ENCODE measurements at places on chromosomes 7 and 10. TPM values are rescaled to one million over a fixed set of nuclear protein-coding genes. Genes with fewer than 3 reads are reported as not detected.

The TMEM26 gene
- total RNA-seq, result 2.2 TPM

The HGF gene
- total RNA-seq, result 1.1 TPM

GRCh38 chr7:110531186-110531585 is 559.7 kb upstream of the LRRN3 start:
- DNase-seq, result no peak
- H3K4me3 ChIP-seq, result no peak overlapping the region
- H3K27ac ChIP-seq, result no peak overlapping the region
- no peaks in the 10 kb centered on the region for H3K4me1 ChIP-seq

DNA sequence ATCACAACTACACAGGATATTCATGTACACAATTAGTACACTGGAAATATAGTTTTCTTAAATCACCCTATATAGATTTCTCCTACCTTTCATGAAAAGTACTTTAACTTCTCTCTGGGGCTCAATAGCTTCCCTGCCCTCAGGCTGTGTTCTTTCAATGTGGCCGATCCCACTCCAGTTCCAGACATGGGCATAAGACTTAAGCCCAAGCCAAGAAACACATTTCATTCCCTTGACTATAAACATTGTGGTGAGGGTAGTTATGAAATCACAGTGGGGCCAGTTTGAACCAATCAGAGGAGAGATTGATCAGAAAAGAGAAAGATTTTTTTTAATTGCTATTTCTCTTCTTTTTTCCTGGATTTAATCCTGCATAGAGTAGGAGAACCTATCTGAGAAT is 904.6 kb upstream of the SORCS1 start:
- H3K4me3 ChIP-seq, result no peak overlapping the region
- no peaks in the 10 kb centered on the region for H3K27me3 ChIP-seq
- no peaks in the 10 kb centered on the region for H3K4me1 ChIP-seq
- DNase-seq, result no peak
- H3K27ac ChIP-seq, result no peak overlapping the region

- no peaks in the 10 kb centered on the region for H3K36me3 ChIP-seq
- H3K4me1 ChIP-seq, result no peaks in the 10 kb centered on the region
- H3K27ac ChIP-seq, result no peak overlapping the region
- DNase-seq, result no peak
- no peaks in the 10 kb centered on the region for H3K27me3 ChIP-seq
These were observed 675.8 kb downstream of the PCDH15 start for GRCh38 chr10:54125098-54125747.

- peaks cover 35% of the 10 kb centered on the region for H3K4me1 ChIP-seq
- H3K27ac ChIP-seq, result no peak overlapping the region
- no peaks in the 10 kb centered on the region for H3K36me3 ChIP-seq
- H3K4me3 ChIP-seq, result no peak overlapping the region
These were observed 39.1 kb downstream of the VOPP1 start for GRCh38 chr7:55533050-55533728.

The SUGCT gene
- 5.6 TPM for total RNA-seq

DNA sequence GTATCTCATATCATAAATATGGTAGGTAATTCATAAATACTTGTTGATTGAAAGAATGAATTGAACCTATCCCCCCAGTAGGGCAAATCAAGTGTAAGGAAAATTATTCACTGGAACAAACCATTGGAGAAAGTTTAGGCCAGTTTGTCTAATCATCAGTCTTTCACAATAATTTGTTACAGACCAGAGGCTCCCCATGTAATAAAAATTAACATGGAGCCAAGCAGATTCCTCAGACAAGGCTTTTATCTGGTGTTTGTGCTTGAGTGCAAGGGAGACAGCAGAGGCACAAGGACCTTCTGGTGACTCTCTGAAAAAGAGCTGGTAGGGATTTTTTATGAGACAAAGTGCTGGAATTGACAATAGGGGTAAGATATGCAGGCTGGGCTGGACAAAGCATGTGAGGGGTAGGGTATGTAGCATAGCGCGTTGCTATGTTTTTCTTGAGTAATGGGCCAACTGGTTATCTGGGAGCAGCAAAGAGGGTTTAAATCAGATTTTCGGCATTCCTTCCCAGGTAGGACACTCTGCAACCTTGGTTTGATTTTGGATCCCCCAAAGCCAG is 7.8 kb upstream of the PANK1 start:
- no peak overlapping the region for H3K4me3 ChIP-seq
- H3K36me3 ChIP-seq, result no peaks in the 10 kb centered on the region
- H3K27ac ChIP-seq, result no peak overlapping the region
- H3K4me1 ChIP-seq, result no peaks in the 10 kb centered on the region

GRCh38 chr7:108122181-108122580 is 8.0 kb downstream of the LAMB4 start:
- no peak for DNase-seq
- no peak overlapping the region for H3K27ac ChIP-seq
- H3K4me3 ChIP-seq, result no peak overlapping the region
- no peaks in the 10 kb centered on the region for H3K27me3 ChIP-seq
- H3K4me1 ChIP-seq, result no peaks in the 10 kb centered on the region

DNA sequence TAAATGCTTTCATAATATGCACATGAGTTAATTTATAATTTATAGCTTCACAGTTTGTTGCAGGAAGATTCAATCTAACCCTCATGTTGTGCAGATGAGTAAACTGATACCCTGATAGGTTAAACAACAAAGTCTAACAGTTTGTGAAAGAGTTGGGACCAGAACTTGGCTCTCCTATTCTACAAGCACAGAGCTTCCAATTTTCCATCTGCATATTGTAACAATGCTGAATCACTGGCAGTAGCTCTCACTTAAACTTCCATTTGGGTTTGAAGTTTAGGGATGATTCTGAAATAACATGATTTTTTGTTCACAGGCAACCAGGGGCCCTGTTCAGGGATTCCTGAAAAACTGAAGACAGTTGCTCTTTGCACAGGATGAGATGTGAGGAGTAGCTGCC is 179.3 kb downstream of the XPNPEP1 start:
- H3K4me3 ChIP-seq, result no peak overlapping the region
- no peaks in the 10 kb centered on the region for H3K27me3 ChIP-seq
- no peaks in the 10 kb centered on the region for H3K4me1 ChIP-seq
- DNase-seq, result no peak

The RBP4 gene
- 0.23 TPM for total RNA-seq

GRCh38 chr10:9294865-9295264 is 1240.4 kb downstream of the GATA3 start:
- H3K27me3 ChIP-seq, result no peaks in the 10 kb centered on the region
- no peak for DNase-seq
- H3K36me3 ChIP-seq, result no peaks in the 10 kb centered on the region
- no peak overlapping the region for H3K4me3 ChIP-seq
- H3K27ac ChIP-seq, result no peak overlapping the region

DNA sequence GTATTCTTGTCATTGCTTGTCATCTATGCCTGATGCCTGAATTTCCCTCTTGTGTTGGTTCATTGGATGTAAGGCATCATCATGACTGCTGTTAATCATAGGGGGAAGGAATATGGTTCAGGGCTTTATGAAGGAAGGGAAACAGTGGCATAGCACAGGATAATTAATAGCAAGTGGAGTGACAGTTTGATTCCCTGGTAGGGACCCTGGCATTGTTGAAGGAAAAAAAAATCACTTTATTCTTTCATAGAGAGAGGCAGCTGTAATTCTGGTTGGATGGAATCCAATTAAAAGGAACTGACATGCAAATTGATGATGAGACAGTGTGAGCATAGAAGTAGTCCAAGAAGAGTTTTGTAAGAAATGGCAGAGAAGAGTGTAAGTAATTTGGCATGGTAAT is 121.4 kb downstream of the AUTS2 start:
- H3K27ac ChIP-seq, result no peak overlapping the region
- H3K4me3 ChIP-seq, result no peak overlapping the region
- no peaks in the 10 kb centered on the region for H3K36me3 ChIP-seq
- H3K4me1 ChIP-seq, result no peaks in the 10 kb centered on the region
- H3K27me3 ChIP-seq, result no peaks in the 10 kb centered on the region

- H3K27ac ChIP-seq, result no peak overlapping the region
- no peak for DNase-seq
- peaks cover 35% of the 10 kb centered on the region for H3K4me1 ChIP-seq
- H3K27me3 ChIP-seq, result peaks cover 84% of the 10 kb centered on the region
- no peaks in the 10 kb centered on the region for H3K36me3 ChIP-seq
These were observed 1.1 kb downstream of the SFMBT2 start for GRCh38 chr10:7409732-7410168.

- H3K27me3 ChIP-seq, result no peaks in the 10 kb centered on the region
- H3K36me3 ChIP-seq, result no peaks in the 10 kb centered on the region
- H3K27ac ChIP-seq, result no peak overlapping the region
- no peak for DNase-seq
These were observed 569.8 kb downstream of the CALN1 start for GRCh38 chr7:71842381-71842780.

DNA sequence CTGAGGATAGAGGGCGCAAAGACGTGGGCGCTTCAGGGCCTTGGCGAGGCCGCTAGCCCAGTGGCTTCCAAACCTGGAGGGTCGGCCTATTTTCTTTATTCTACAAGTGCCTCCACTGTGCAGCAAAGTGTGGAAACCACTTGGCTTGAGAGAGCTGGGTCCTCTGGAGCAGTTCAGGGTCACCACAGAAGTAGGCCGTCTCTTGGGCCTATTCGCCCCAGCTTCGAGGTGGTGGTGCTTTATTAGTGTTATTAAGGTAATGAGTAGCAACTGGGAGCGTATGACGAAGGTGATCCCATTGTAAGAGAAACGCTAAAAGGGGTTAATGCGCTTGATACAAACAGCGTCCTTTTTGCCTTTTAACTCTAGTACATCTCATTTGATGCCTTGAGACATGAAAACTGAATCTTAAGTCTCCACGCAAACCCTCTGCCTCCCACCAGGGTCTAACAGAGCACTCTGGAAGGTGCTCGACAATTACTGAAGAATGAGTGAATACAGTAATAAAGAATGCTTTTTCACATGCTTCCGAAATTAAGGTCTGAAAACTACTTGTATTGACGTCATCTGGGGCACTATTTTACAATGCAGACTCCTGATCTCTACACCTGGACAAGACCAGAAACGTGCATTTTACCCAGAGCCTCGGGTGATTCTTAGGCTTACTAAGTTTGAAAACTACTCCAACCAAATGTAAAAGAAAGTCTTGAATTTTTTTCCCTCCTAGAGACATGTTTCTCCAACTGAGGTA is 647 bp upstream of the GSAP start:
- H3K4me3 ChIP-seq, result peak overlapping the region; percentile 64
- peaks cover 34% of the 10 kb centered on the region for H3K27me3 ChIP-seq
- no peak for DNase-seq

The OPN4 gene
- not detected for total RNA-seq

DNA sequence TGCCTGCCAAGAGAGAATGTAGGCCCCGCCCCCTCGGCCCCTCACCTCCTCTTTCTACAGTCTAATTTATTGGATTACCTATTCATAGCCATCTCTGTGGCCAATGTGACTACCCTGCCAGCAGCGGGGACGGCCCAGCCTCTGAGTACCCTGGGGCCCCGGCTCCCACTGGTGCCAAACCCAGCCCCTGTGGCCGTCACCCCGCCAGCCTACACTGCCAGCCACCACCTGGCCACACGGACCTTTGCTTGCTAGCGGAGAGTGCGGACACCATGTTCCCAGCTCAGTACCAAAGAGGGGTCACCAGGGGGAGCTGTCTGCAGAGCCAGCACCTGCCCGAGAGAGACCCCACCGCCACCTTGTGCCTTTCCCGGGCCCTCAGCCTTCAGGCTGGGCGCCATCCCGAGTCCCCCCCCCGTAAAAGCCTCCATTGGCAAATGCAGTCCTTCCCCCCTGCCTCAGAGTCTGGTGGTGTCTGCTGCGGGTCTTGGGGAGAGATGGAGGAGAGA is 511.1 kb downstream of the ZNF37A start:
- no peaks in the 10 kb centered on the region for H3K4me1 ChIP-seq
- H3K27me3 ChIP-seq, result no peaks in the 10 kb centered on the region
- H3K36me3 ChIP-seq, result no peaks in the 10 kb centered on the region
- peak; percentile 0 for DNase-seq

The PDE6C gene
- not detected for total RNA-seq

- peak overlapping the region; percentile 79 for H3K4me3 ChIP-seq
- H3K27ac ChIP-seq, result peak overlapping the region; percentile 88
- no peaks in the 10 kb centered on the region for H3K27me3 ChIP-seq
- peaks cover 12% of the 10 kb centered on the region for H3K4me1 ChIP-seq
- H3K36me3 ChIP-seq, result peaks cover 14% of the 10 kb centered on the region
These were observed 879 bp downstream of the NUDT5 start for GRCh38 chr10:12194752-12195271.

- H3K36me3 ChIP-seq, result peaks cover 5% of the 10 kb centered on the region
- no peaks in the 10 kb centered on the region for H3K27me3 ChIP-seq
- DNase-seq, result peak; percentile 5
- no peaks in the 10 kb centered on the region for H3K4me1 ChIP-seq
- no peak overlapping the region for H3K27ac ChIP-seq
These were observed 357.6 kb downstream of the DPP6 start for GRCh38 chr7:154409703-154410311.

GRCh38 chr7:129591868-129592267 is 19.7 kb upstream of the NRF1 start:
- H3K27ac ChIP-seq, result no peak overlapping the region
- H3K27me3 ChIP-seq, result no peaks in the 10 kb centered on the region
- peaks cover 6% of the 10 kb centered on the region for H3K4me1 ChIP-seq
- H3K4me3 ChIP-seq, result no peak overlapping the region
- no peak for DNase-seq

DNA sequence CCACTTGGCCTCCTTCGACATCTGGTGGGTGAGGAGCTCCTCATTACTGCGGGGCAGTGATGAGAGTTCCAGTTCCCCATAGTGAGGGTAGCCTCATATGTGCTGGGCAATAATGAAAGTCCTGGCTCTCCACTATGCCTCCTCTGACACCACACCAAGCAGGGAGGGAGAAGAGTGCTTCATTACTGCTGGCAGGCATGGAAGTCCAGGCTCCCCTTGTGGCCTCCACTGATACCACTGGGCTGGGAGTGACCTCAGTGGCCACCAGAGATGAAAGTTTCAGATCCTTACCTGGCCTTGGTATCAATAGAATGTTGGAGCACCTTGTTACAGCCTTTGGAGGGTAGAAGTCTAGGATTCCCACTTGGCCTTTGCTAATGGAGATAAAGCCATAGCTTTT is 6.5 kb downstream of the DUS4L start:
- no peak overlapping the region for H3K27ac ChIP-seq
- no peak for DNase-seq
- no peak overlapping the region for H3K4me3 ChIP-seq
- no peaks in the 10 kb centered on the region for H3K27me3 ChIP-seq
- no peaks in the 10 kb centered on the region for H3K4me1 ChIP-seq

DNA sequence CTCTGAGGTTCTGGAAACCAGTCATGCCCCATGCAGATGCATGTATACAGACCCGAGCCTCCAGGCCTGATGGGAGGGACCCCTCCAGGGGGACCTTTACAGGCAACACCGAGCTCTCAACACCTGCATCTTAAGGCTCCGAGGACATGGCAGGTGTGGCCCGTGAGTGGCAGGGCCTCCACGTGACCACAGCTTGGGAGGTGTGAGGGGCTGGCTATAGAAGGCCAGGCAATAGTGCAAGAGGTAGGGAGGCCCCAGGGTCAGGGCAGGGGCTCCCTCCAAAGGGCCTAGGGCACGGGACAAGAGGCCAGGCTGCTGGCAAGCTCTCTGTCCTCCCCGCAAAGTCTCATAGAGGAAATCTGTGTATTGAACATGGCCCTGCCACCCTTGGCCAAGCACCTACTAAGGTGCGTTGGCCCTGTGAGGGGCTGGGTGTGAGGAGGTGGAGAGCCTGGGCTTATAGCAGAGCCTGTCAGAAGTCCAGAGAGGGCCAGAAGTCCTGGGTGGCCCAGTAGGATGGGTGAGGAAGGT is 134.2 kb downstream of the PTPN20 start:
- no peaks in the 10 kb centered on the region for H3K4me1 ChIP-seq
- no peaks in the 10 kb centered on the region for H3K36me3 ChIP-seq
- no peak overlapping the region for H3K27ac ChIP-seq
- H3K27me3 ChIP-seq, result no peaks in the 10 kb centered on the region
- no peak for DNase-seq

GRCh38 chr7:144835155-144835611 is 670 bp downstream of the TPK1 start:
- DNase-seq, result peak; percentile 59
- peaks cover 11% of the 10 kb centered on the region for H3K27me3 ChIP-seq
- peaks cover 5% of the 10 kb centered on the region for H3K4me1 ChIP-seq
- no peak overlapping the region for H3K27ac ChIP-seq
- no peaks in the 10 kb centered on the region for H3K36me3 ChIP-seq

The MYOZ1 gene
- total RNA-seq, result 3.2 TPM

Measured in GM23338 (cell line).